ENCODE measurements at places on chromosomes 2 and 18.

DNA sequence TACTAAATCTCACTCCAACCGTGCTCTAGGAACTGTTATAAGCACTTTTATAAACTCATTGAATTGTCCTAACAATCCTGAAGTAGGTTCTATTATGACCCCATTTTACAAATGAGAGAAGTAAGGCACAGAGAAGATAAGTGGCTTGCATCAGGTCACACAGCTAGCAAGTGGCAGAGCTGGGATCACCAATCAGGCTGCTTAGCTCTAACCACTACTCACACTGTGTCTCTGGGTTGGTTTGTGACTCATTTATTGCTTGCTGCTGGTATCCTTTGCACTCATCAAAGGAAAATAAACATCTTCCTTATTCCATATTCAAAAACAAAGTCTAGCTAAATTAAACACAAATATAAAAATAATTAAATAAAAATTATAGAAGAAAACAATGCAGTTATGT, 42.5 kb upstream of the IL1R2 start:
- no peak for DNase-seq

DNA sequence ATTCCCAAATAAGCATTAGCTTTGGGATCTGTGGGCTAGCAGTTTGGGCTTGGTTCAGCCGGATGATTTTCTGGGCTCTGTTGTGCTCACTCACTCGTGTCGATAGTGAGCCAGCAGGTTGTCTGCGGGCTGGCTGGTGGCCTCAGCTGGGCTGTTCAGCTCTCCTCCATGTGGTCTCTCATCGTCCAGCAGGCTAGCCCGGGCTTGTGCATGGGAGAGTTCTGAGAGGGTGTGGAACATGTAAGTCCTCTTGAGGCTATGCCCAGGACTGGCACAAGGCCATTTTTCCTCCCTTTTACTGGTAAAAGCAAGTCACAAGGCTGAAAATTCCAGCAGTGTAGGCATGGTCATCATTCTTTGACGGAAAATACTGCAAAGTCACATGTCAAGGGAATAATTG, 38.5 kb downstream of the NTSR2 start:
- DNase-seq: no peak

DNA sequence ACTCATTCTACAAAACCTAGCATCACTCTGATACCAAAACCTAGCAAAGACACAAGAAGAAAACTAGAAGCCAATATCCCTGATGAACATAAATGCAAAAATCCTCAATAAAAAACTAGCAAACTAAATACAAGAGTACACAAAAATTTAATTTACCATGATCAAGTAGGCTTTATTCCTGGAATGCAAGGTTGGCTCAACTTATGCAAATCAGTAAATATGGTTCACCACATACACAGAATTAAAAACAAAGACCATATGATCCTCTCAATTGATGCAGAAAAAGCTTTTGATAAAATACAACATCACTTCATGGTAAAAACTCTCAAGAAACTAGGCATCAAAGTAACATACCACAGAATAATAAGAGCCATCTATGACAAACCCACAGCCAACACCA, 188.3 kb downstream of the ETAA1 start:
- no peak for DNase-seq

- DNase-seq: no peak
Measured at GRCh38 chr2:233228376-233228775, 23.1 kb upstream of the ATG16L1 start.

- no peak for DNase-seq
Measured at GRCh38 chr2:135225781-135226180, 173.7 kb downstream of the RAB3GAP1 start.

DNA sequence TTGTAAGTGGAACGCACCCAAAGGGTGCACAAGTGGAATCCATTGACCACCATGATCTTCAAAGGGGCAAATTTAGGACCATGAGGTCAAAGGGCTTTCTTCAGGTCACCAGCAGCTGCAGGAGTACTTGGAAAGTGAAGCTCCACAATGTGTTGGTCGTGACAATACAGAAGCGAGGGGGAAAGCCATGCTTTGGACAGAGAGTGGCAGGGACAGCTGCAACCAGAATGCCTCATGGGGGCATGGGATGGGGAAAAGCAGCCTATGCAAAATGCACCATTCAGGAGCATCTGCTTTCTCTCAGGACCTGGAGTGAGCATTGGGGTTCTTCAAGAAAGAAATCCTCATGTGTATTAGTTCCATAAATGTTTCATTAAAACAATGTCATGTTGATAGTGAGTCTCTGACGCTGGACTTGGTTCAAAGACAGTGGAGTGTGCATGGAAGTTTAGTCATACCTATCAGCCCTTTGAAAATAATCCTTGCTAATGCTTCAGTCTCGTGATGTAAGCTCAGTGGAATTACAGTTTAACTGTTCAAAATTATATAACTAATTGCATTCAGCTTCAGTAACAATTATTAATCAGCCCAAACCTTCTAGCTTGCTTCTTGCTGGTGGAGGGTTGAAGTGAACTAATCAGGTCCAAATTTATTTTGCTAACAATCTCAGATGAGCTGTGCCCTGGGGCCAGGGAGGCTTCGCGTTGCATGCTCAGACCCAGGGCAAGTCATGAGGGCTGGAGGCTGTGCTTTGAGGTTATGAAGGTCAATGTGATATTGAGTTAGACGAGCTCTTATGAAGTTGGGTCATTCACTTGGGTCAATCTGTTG, 41.6 kb downstream of the ACKR3 start:
- no peak for DNase-seq

GRCh38 chr2:7730449-7730848, 813.2 kb downstream of the RNF144A start:
- DNase-seq: no peak

GRCh38 chr18:11310476-11311086, 161.2 kb upstream of the PIEZO2 start:
- no peak for DNase-seq

- no peak for DNase-seq
Measured at GRCh38 chr18:49666045-49666775, 104.4 kb downstream of the LIPG start.

DNA sequence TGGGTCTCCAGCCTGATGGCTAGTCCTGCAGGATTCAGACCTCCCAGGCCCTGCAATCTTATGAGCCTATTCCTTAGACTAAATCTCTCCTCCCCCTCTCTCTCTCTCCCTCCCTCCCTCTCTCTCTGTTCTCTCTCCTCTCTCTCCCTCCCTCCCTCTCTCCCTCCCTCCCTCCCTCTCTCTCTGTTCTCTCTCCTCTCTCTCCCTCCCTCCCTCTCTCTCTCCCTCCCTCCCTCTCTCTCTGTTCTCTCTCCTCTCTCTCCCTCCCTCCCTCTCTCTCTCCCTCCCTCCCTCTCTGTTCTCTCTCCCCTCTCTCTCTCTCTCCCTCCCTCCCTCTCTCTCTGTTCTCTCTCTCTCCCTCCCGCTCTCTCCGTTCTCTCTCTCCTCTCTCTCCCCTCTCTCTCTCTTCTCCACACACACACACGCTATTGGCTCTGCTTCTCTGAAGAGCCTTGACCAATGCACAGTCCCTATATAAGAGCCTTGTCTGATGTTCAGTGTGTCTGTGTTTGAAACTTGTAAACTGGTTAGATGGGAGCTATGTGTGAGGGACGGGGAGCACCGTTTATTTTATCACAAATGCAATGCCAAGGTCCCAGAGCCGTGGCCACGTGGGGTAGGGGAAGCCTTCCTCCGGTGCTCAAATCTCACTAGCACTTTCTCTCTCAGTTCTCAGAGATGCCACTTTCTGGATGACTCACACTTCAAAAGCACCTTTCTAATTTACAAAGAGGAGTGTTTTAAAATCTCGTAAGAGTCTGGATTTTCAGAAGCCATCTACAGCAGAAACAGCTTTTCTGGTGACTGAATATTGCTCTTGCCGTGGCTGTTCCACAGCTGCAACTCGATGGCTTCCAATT, 9.4 kb upstream of the PRLH start:
- no peak for DNase-seq

DNA sequence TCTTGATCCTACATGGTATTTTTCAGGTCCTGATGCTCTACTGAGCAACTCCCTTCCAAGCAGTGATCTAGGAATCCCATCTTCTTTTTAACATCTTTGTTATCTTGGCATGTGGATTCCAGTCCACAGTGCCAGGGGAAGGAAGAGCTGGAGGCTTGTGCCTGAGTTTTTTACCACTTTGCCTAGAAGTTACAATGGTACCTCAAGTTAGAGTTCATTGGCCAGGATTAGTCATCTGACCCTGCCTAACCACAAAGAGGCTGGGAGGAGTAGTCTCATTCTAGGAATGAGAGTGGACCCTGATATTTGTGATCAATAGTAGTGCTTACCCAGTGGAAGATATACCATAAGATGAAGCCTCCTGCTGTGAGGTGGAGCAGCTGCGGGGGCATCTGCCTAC, 109.3 kb downstream of the ADCYAP1 start:
- no peak for DNase-seq

DNA sequence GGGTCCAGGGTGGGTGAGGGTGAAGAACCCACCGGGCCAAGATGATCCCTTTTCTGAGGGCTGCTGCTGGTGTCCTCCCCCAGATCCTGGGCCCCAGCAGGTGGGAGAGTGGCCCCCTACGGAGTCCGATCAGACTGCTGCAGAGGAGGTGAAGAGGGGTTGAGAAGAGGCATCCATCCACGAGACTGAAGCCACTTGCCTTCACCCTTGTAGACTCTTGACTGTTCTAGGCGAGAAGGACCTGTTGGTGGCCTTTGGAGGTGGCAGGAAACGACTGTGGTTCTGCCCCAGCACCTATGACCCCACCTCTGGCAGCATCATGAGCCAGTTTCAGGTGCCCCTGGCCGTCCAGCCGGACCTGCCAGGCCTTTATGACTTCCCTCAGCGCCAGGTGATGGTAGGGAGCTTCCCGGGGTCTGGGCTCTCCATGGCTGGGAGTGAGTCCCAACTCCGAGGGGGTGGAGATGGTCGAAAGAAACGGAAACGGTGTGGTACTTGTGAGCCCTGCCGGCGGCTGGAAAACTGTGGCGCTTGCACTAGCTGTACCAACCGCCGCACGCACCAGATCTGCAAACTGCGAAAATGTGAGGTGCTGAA, 1.5 kb downstream of the TET3 start:
- peak; percentile 29 for DNase-seq

- DNase-seq: no peak
Measured at GRCh38 chr18:35041815-35042387, 688 bp downstream of the MAPRE2 start.

DNA sequence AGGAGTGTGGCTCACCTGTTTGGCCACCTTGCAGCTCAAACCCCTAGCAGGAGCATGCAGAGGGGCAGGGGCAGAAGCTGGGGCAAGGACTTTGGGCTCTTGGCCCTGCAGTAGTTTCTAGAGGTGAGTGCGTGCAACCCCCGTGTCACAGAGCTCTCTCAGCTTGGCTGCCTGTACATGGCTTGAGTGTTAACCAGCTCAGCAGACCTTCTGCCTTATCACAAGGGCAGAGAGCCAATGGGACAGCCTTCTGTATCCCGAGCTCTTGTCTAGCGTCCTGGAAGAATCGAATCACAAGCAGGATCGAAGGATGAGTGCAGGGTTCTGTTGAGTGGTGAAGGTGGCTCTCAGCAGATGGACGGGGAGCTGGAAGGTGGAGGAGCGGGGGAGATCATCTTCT, 120.3 kb upstream of the TMEM18 start:
- no peak for DNase-seq

GRCh38 chr2:128320192-128320905, 1.7 kb upstream of the HS6ST1 start:
- no peak for DNase-seq

- no peak for DNase-seq
Measured at GRCh38 chr2:232419245-232420072, 12.8 kb downstream of the ALPG start.

DNA sequence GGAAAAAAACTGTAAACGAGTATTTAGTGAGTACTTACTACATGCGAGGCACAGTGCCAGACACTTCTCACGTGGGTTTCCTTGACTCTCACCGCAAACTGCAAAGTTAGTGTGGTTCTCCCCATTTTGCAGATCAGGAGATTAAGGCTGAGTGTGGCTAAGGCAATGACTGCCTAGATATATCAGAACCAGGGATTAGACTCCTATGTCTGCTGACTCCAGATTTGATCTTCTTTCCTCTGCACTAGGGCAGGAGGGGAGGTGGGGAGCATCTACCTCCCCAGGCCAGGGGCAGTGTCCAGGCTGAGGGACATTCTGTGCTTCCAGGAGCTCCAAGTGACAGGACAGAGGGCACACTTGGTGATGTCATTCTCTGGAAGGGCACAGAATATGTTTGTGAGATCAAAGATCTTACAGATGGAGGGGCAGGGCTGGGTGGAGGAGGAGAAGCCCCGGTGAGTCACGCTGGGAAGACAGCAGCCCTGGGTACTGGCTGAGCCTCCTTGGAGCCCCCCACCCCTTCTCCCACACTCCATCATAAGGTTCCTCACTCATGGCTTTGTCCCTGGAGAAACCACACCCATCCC, 92.4 kb downstream of the RHOB start:
- no peak for DNase-seq

GRCh38 chr18:13574761-13575160, 151.6 kb downstream of the FAM210A start:
- no peak for DNase-seq

- DNase-seq: no peak
Measured at GRCh38 chr2:27832396-27832795, 57.8 kb downstream of the RBKS start.

DNA sequence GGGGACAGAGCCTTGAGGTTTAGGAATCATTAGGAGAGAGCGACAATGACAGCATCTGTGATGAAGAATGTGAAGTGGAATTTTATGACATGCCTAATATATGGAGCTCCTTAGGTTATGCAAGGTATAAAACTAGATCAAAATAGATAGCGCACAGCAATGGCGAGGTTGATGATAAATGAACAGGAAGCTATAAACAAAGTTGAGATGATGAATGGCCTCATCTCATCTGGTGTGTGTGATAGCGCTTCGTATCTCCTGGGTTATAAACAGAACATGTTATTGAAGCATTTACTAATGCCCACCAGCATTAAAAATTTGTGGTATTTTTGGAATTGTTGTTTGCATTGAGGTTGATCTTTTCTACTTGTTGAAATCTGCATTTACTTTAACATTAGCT, 231.5 kb downstream of the LTBP1 start:
- no peak for DNase-seq

DNA sequence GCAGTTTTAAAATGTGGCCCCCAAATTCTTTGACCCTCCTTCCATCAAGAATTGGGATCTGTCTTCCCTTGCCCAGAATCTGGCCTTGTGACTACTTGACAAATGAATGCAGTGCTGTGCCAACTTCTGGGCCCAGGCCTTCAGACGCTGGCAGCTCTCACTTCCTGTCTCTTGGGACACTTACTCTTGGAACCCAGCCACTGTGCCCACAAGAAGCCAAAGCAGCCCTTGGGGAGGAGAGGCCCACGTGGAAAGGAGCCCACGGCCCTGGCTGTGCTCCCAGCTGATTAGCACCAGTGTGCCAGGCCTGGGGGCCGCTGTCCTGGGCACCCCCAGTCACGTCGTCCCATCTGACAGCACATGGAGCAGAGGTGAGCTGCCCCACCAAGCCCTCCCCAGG, 56.6 kb downstream of the RPL37A start:
- no peak for DNase-seq

DNA sequence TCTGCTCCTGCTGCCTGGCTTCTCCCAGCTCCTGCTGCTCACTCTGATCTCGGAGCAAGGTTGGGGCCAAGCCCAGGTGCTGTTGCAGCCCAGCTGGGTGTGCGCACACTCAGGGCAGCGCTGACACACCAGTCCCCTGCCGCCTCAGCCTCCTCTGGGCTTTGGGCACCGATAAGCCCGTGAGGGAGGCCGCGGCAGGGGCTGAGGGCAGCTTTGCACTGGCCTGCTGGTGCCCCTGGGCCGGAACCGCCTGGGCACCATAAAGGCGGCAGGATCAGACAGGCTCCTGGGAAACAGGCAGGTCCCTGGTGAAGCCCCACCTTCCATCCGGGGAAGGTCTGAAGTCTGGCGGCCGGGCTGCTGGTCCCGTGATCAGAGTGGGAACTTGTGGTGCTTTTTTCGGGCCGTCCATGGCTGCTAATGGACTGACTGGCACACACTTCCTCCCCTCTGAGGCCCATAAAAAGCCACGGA, 14.1 kb upstream of the EML6 start:
- DNase-seq: no peak

Measured in CD8-positive, alpha-beta memory T cell (primary cell).